H1 (cell line): ENCODE measurements at places on chromosomes 1 and 21. TPM values are rescaled to one million over a fixed set of nuclear protein-coding genes. Genes with fewer than 3 reads are reported as not detected.

The S100A7A gene
- not detected in 2 replicates for polyA plus RNA-seq

The FAM78B gene
- polyA plus RNA-seq = 2.3 and 3.0 TPM in 2 replicates

The OR2L2 gene
- polyA plus RNA-seq = not detected in 2 replicates

The ECM1 gene
- polyA plus RNA-seq = 0.98 and 1.1 TPM in 2 replicates

- no peak overlapping the region for H3K27ac ChIP-seq
- no peaks in the 10 kb centered on the region for H3K36me3 ChIP-seq
- H3K27me3 ChIP-seq = peaks cover 11% of the 10 kb centered on the region
- no peak overlapping the region for H3K4me3 ChIP-seq
- no peaks in the 10 kb centered on the region; the same call in 1 of the 2 replicates for H3K4me1 ChIP-seq
These were observed 4.4 kb upstream of the MPZL1 start for GRCh38 chr1:167717351-167717750.

DNA sequence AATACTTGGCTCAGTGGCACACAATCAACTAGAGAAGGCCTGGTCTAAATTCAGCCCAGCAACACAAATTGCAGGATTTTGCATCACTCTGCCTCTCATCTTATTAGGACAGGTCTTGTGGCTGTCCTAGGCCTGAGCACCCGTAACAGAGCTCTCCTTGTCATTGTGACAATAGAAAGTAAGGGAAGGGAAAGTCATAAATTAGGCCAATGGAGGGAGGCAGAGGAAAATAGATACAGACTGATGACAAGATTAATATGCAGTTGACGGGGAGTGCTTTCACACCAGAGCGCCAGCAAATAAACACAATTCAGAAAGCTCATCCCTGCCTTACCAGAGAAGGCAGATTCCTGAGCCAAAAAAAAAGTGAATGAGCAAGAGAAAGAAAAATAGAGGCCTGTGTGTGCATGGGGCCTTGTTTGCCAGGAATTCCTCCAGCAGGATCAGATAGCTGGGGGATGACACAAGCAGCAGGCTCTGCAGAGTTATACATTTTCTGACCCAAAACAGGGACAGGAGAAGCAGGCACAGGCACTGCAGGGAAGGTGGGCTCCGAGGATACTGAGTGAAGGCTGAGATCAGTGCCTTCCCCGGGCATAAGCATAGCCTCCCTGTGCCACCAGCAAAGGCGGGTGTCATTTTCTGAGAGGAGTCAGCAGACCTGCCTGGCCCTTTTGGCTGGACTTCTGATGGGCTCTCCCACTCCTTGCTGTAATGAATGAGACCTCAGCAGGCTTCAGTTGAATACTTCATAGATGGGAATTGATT, 110.0 kb upstream of the SPAG17 start:
- no peaks in the 10 kb centered on the region for H3K27me3 ChIP-seq
- H3K27ac ChIP-seq = no peak overlapping the region
- no peaks in the 10 kb centered on the region for H3K4me1 ChIP-seq
- H3K4me3 ChIP-seq = no peak overlapping the region

GRCh38 chr1:208604295-208604694, 360.1 kb upstream of the PLXNA2 start:
- no peak overlapping the region for H3K4me3 ChIP-seq
- H3K4me1 ChIP-seq = peaks cover 17% of the 10 kb centered on the region
- DNase-seq = no peak
- H3K36me3 ChIP-seq = no peaks in the 10 kb centered on the region
- no peak overlapping the region for H3K27ac ChIP-seq

The HSF2BP gene
- 0.51 and 0.52 TPM in 2 replicates for polyA plus RNA-seq

- H3K36me3 ChIP-seq = no peaks in the 10 kb centered on the region
- no peak overlapping the region for H3K27ac ChIP-seq
- peaks cover 3% of the 10 kb centered on the region for H3K4me1 ChIP-seq
- H3K27me3 ChIP-seq = peaks cover 22% of the 10 kb centered on the region
These were observed 3.6 kb downstream of the FAM89A start for GRCh38 chr1:231036416-231036815.

GRCh38 chr1:170044187-170044586, 30.3 kb downstream of the KIFAP3 start:
- no peaks in the 10 kb centered on the region for H3K36me3 ChIP-seq
- H3K4me1 ChIP-seq = no peaks in the 10 kb centered on the region
- H3K27me3 ChIP-seq = no peaks in the 10 kb centered on the region
- H3K4me3 ChIP-seq = no peak overlapping the region
- H3K27ac ChIP-seq = no peak overlapping the region

The RAB3B gene
- 9.4 and 12.5 TPM in 2 replicates for polyA plus RNA-seq

- H3K4me1 ChIP-seq = peaks cover 5% of the 10 kb centered on the region; the same call in 1 of the 2 replicates
- H3K27ac ChIP-seq = no peak overlapping the region
- DNase-seq = no peak
- no peak overlapping the region for H3K4me3 ChIP-seq
- H3K27me3 ChIP-seq = no peaks in the 10 kb centered on the region
These were observed 25.4 kb downstream of the GNAI3 start for GRCh38 chr1:109573785-109574184.

DNA sequence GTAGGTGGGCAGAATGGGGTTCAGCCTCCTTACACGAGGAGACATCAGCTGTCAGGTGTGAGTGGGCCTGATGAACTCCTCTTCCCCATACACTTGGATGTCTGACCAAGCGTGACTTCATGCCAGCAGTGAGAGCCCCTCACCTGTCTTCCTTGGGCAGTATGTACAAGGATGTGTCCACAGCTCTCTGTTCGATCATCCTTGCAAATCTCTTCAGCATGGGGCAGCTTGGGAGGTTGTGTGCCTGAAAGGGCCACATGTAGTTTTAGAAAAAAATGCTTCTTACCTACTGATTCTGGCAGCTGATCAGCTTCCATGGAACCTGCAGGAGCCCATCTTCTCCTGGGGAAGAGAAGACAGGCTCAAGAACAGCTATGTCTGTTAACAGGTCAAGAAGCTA, 18.0 kb downstream of the ACP6 start:
- H3K27me3 ChIP-seq = no peaks in the 10 kb centered on the region
- no peak overlapping the region for H3K4me3 ChIP-seq
- no peaks in the 10 kb centered on the region for H3K4me1 ChIP-seq
- H3K36me3 ChIP-seq = peaks cover 26% of the 10 kb centered on the region

The PCSK9 gene
- 22.3 and 39.4 TPM in 2 replicates for polyA plus RNA-seq

The BEND5 gene
- polyA plus RNA-seq = 3.4 and 3.8 TPM in 2 replicates

DNA sequence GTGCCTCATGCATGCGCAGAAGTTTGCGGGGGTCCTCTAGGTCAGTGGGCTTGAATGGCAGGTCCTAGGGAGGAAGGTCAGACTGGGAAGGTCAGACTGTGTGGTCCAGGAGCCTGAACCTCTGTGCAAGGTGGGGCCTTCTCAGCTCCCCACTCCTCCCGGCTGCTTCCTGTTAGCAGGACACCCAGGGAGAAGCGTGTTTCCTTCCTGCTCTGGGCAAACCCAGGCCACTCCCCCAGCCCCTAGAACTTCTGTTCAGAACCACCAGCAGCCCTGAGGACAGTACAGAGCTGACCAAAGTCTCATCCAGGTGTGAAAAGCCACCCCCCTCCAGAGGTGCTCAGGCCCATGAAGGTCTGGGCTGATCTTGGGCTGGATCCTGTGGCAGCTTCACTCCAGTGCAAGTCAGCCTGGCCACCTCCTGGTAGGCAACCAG, 29.9 kb downstream of the NAV1 start:
- no peak overlapping the region for H3K27ac ChIP-seq
- no peak for DNase-seq
- H3K36me3 ChIP-seq = no peaks in the 10 kb centered on the region
- no peaks in the 10 kb centered on the region; the same call in 1 of the 2 replicates for H3K4me1 ChIP-seq
- no peak overlapping the region for H3K4me3 ChIP-seq

DNA sequence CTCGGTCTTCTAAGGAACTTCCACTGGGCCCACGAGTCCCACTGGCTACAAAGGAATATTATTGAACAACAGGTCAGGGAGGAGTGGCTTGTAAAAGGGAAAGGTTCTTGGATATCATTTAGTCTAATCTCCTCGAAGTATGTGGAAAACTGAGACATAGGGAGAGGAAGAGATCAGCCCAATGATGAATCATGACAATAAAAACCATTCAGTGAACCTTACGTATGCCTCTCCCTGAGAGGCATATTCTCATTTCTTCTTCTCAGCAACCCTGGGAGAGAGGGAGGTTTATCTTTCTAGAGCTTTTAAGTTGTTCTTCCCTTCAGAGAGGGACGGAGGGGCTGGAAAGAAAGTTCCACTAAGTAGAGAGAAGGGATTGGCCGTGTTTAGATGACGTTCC, 5.3 kb upstream of the MOB3C start:
- H3K27ac ChIP-seq = no peak overlapping the region
- H3K4me3 ChIP-seq = no peak overlapping the region
- no peaks in the 10 kb centered on the region for H3K4me1 ChIP-seq
- DNase-seq = no peak
- peaks cover 7% of the 10 kb centered on the region; the same call in 1 of the 2 replicates for H3K27me3 ChIP-seq

The RPE65 gene
- polyA plus RNA-seq = not detected in 2 replicates

DNA sequence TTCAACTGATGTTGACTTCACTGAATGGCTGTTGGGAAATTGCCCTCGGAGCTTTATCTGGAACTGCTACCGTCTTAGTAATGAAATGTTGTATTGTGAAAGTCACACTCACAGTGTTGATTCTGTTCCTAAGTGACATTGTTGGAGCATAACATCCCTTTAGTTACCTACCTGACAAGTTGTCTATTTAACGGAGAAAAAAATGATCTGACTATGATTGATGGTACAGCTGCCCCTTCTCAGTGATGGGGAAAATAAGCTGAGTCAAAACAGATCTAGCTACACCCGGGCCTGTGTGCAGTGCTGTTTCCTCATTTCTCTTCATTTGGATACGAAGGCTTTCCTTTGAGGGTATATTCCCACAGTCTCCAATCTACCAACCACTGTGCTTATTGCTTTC, 472.3 kb upstream of the BRINP3 start:
- H3K27me3 ChIP-seq = no peaks in the 10 kb centered on the region
- H3K4me1 ChIP-seq = no peaks in the 10 kb centered on the region
- no peak for DNase-seq
- H3K4me3 ChIP-seq = no peak overlapping the region
- no peak overlapping the region for H3K27ac ChIP-seq

The A3GALT2 gene
- polyA plus RNA-seq = not detected in 2 replicates

DNA sequence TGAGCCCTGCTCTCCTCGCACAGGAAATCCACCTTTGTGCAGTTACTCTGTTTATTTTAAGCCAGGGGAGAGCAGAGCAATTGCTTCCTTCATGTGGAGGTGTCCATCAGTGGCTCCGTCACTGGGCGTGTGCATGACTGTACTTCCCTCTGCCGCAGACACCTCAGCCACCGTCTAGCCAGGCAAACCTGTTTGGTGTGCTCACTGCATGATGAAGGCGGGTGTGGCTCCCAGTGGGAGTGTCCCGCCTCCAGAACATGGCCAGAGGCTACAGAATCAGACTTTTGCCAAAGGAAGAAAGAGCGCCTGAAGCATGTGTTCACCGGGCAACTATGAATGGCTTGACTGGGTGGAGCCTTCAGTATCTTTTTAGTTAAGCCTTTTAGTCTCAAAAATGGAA, 26.1 kb upstream of the LAMC2 start:
- no peak overlapping the region for H3K27ac ChIP-seq
- H3K4me3 ChIP-seq = no peak overlapping the region
- H3K36me3 ChIP-seq = no peaks in the 10 kb centered on the region
- no peaks in the 10 kb centered on the region; the same call in 1 of the 2 replicates for H3K4me1 ChIP-seq
- no peak for DNase-seq

The ADORA1 gene
- 6.7 and 12.2 TPM in 2 replicates for polyA plus RNA-seq

DNA sequence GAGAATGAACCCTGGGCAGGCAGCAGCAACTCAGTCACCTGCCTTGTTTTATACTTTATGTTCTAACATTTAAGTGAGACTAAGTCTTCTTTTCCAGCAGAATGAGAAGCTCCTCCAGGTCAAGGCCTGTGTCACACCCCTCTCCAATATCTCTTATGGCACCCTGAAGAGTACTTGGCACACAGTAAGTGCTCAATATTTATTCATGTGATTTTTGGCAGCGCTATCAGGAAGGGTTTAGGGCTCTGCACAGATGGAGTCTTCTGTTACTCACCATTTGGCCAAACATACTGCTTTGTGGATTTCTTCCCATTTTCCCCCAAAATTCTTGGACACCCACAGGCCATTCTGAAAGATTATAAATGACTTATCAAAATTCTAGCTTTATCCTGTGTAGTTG, 43.8 kb upstream of the MYBPHL start:
- H3K4me1 ChIP-seq = peaks cover 4% of the 10 kb centered on the region; the same call in 1 of the 2 replicates
- peaks cover 46% of the 10 kb centered on the region for H3K36me3 ChIP-seq
- no peaks in the 10 kb centered on the region for H3K27me3 ChIP-seq
- DNase-seq = no peak
- H3K4me3 ChIP-seq = no peak overlapping the region

The OPTC gene
- 2.8 and 4.0 TPM in 2 replicates for polyA plus RNA-seq

The LRRC71 gene
- polyA plus RNA-seq = 0.05 and 0.16 TPM in 2 replicates

DNA sequence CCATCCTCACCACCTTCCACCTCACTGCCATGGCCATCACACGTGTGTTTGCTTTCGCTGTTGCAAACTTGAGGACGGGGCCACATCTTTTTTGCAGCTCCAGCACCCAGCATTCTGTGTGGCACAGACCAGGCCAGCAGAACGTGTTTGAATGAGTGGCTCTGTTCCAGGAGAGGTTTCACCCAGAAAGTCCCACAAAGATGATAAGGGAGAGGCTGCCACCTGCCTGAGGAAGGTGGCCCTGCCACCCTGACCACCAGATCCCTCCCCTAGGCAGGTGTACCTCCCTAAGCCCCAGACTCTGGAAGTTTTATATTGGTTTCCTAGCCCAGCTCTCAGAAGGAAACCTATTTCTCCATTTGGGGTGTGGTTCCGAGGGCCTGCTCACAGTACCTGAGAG, 252.1 kb downstream of the KAZN start:
- no peak for DNase-seq
- no peak overlapping the region for H3K4me3 ChIP-seq
- H3K27ac ChIP-seq = no peak overlapping the region
- H3K27me3 ChIP-seq = no peaks in the 10 kb centered on the region
- no peaks in the 10 kb centered on the region for H3K4me1 ChIP-seq

The CHI3L1 gene
- polyA plus RNA-seq = 0.57 and 1.0 TPM in 2 replicates

DNA sequence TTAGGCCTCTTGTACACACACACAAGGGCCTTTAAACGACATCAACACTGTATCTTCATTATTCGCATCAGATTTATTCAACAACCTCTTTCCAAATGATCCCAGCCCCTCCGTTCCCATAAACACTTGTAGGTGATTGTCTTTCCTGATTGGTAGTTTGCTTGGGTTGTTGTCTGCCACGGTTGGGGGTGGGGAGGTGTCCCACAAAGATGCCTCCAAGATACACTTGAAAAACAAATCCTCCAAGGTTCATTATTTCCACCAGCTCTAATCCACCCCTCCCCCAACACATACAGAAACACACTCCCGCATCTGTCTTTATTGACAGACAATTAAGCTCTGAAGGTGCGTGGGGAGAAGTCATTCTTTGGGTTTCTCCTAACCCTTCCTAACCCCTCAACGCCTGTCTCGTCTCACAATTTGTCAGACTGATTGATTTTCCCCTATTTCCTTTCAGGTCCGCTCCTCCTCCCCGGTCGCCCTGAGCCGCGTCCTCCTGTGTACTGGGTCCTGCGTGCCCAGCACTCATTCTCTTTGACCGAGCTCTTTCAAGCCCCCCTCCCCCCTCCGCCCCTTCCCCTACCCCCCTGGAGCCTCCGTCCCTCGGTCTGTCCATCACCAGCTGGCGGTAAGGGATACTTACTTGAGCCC, 1.4 kb downstream of the WDR26 start:
- no peaks in the 10 kb centered on the region; the same call in 1 of the 2 replicates for H3K36me3 ChIP-seq
- no peak overlapping the region for H3K27ac ChIP-seq
- H3K27me3 ChIP-seq = no peaks in the 10 kb centered on the region
- DNase-seq = no peak
- H3K4me3 ChIP-seq = peak overlapping the region; percentile 83
- no peaks in the 10 kb centered on the region; the same call in 1 of the 2 replicates for H3K4me1 ChIP-seq

The LCE2B gene
- not detected in 2 replicates for polyA plus RNA-seq

The HHAT gene
- polyA plus RNA-seq = 0.51 and 0.74 TPM in 2 replicates

The ATXN7L2 gene
- 8.1 and 12.3 TPM in 2 replicates for polyA plus RNA-seq

The GPR3 gene
- polyA plus RNA-seq = 26.5 and 34.9 TPM in 2 replicates

The KRTAP11-1 gene
- not detected in 2 replicates for polyA plus RNA-seq

The PGLYRP4 gene
- polyA plus RNA-seq = not detected in 2 replicates
